CD4-positive, alpha-beta T cell treated with Interleukin-15 for 4 hours (primary cell): ENCODE measurements at places on chromosomes 12 and 14.
A peak's percentile ranks its signal among the peaks of the same experiment; 100 is the strongest.

- DNase-seq = no peak
Observed at GRCh38 chr14:34478261-34478660, 16.2 kb upstream of the SPTSSA start.

- no peak for DNase-seq
Observed at GRCh38 chr12:80861641-80862378, 75.9 kb downstream of the LIN7A start.

- peak; percentile 57 for DNase-seq
Observed at GRCh38 chr12:64400041-64400440, 4.2 kb upstream of the XPOT start.

GRCh38 chr12:129665414-129665813, 238.4 kb downstream of the TMEM132D start:
- DNase-seq = no peak

DNA sequence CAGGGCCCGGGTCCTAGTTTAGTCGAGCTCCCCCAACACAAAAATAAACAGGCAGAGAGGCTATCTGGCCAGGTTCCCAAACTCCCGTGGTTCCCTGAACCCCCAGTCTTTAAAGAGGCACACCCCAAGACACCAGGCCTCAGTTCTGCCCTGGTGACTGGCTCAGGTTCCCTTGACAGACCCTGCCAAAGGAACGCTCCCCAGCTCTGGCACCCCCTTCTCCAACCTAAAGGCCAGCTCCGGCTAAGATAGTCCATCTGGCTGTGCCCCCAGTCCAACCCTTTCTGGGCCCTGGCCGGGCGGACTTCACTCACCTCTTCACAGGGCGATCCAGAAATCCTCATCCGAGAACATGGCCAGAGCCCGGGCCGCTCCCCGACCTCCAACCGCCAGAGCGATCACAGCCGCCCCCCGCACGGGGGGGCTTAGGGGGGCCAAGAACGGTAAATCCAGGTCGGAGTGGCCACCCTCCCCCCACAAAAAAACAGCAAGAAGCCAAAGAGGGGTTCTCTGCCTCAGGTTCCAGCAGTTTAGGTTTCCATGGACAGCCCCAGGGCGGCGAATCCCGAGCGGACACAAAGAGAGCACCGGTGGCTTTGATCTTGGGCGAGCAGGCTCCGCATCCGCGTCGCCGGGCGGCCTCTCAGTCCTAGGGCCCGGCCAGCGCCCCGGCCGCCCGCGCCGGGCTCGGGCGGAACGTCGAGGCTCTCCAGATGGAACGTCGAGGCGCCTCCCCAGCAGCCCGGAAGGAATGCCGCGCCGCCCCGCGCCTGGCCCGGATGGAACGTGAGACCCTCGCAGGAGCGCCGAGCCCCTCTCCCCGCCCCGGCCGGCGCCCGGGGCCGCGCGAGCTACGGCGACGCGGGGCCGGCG, 1.1 kb downstream of the KMT2D start:
- DNase-seq = no peak

DNA sequence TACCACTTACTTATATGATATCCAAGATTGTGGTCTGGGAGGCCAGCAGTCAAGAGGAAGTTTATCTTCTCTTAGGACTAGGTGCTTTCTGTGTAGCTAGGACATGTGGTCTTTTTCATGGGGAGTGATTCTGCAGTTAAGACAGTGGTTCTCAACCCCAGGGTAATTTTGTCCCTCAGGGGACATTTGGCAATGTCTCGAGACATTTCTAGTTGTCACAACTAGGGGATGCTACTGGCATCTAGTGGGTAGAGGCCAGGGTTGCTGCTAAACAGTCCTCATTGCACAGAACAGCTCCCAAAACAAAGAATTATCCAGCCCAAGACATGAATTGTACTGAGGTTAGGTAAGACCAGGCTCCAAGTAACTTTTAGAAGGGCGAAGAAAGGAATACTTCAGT, 20.0 kb downstream of the AMDHD1 start:
- no peak for DNase-seq

GRCh38 chr12:45122768-45123380, 72.0 kb upstream of the DBX2 start:
- no peak for DNase-seq

- no peak for DNase-seq
Observed at GRCh38 chr12:76518699-76519098, 40.9 kb downstream of the OSBPL8 start.

GRCh38 chr12:13099844-13100604, 3.4 kb downstream of the GSG1 start:
- no peak for DNase-seq

GRCh38 chr12:119363490-119363889, 29.0 kb downstream of the CCDC60 start:
- DNase-seq = no peak

GRCh38 chr14:105135700-105136395, 32.7 kb downstream of the JAG2 start:
- no peak for DNase-seq

- no peak for DNase-seq
Observed at GRCh38 chr12:54740882-54741281, 92.7 kb upstream of the DCD start.

- DNase-seq = no peak
Observed at GRCh38 chr14:94548131-94548998, 12.9 kb upstream of the SERPINA4 start.

GRCh38 chr14:67474366-67474765, 14.2 kb downstream of the TMEM229B start:
- no peak for DNase-seq

DNA sequence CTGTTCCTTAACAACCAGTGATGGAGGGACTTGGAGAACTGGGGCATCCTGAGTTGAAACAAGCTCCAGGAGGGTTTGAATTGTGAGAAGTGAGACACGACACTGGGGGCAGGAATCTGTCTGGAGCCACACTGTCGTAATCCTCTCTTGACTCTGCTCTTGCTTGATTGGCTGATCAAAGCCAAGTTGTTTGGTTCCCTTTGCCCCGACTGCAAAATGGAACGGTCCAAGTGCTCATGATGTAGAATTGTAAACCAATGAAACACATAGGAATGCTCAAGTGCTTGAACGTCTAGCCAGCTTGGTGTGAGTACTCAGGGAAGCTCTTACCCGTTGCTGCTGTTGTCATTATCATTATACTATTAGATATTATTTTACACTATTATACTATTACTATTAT, 98.1 kb downstream of the TMEM132C start:
- DNase-seq = no peak

- DNase-seq = no peak
Observed at GRCh38 chr12:109555431-109556315, 17.6 kb downstream of the MMAB start.

DNA sequence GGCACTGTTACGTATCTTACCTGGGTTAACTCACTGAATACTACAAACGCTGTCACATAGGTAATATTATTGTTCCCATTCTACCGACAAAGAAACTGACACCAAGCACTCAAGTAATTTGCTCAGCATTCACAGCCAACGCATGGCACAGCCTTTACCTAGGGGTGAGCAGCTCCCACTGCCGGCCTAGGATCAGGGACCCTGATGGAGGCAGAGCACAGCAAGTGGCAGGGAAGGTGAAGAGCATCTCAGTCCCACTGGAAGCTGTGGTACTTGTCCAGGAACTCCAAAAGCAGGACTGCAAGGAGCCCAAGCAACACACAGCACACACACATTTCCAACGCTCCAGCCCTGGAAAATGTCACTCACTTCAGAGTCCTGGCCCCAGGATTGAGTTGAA, 111.8 kb upstream of the CDKN3 start:
- no peak for DNase-seq

DNA sequence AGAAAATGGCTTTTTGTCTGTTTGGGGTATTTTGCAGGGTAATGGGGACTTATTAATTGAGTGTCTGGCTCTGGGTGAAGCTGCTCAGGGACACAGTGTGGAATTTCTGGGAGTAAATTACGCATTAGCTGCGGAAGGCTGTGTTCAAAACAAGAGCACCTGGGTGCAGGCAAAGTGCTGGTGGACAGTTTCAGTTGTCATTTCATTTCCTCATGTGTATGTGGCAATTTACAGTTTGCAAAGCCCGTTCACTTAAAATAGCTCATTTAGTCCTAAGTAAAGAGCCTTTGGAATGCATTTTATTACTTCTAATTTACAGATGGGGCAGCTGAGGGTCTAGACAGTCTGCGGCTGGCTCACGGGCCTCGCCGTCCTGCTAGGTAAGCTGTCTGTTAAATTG, 546.8 kb downstream of the BCL11B start:
- no peak for DNase-seq

- DNase-seq = no peak
Observed at GRCh38 chr12:1843641-1844005, 23.3 kb downstream of the LRTM2 start.

DNA sequence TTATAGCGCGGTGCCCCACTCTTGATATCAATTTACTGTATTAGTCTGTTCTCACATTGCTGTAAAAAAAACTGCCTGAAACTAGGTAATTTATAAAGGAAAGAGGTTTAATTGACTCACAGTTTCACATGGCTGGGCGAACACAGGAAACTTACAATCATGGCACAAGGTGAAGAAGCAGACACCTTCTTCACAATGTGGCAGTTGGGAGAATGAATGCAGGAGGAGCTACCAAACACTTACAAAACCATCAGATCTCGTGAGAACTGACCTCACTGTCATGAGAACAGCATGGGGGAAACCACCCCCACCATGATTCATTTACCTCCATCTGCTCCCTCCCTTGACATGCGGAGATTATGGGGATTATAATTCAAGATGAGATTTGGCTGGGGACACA, 42.3 kb downstream of the FBXO34 start:
- no peak for DNase-seq

GRCh38 chr12:109731806-109732205, 18.2 kb downstream of the FAM222A start:
- DNase-seq = no peak

DNA sequence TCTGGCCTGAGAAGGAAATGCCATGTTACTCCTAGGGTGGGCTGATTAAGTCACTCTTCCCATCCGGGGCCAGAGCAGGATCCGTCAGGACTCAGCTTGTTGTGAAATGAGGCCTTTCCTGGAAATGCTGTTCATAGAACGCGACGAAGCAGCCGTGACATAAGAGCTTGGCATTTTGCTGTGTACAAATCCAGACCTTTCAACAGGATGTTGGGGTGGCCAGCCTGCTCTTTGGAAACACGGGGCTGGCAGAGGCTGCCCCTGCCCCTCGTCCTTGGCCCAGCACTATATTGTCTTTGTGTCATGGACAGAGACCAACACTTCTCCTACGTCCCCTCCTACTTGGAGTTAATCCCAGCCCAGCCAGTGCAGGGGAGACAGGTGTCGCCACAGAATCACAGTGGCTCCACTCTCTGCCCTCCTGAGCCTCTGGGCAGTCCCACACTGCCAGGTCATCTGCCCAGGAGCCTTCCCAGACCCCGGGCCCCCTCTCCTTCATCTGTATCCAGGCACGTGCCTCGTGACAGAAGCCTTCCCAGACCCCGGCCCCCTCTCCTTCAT, 18.6 kb upstream of the EIF5 start:
- no peak for DNase-seq

- peak; percentile 69 for DNase-seq
Observed at GRCh38 chr12:48165089-48165981, 8.0 kb upstream of the ASB8 start.

GRCh38 chr12:64893961-64894360, 69.5 kb downstream of the TBC1D30 start:
- no peak for DNase-seq

DNA sequence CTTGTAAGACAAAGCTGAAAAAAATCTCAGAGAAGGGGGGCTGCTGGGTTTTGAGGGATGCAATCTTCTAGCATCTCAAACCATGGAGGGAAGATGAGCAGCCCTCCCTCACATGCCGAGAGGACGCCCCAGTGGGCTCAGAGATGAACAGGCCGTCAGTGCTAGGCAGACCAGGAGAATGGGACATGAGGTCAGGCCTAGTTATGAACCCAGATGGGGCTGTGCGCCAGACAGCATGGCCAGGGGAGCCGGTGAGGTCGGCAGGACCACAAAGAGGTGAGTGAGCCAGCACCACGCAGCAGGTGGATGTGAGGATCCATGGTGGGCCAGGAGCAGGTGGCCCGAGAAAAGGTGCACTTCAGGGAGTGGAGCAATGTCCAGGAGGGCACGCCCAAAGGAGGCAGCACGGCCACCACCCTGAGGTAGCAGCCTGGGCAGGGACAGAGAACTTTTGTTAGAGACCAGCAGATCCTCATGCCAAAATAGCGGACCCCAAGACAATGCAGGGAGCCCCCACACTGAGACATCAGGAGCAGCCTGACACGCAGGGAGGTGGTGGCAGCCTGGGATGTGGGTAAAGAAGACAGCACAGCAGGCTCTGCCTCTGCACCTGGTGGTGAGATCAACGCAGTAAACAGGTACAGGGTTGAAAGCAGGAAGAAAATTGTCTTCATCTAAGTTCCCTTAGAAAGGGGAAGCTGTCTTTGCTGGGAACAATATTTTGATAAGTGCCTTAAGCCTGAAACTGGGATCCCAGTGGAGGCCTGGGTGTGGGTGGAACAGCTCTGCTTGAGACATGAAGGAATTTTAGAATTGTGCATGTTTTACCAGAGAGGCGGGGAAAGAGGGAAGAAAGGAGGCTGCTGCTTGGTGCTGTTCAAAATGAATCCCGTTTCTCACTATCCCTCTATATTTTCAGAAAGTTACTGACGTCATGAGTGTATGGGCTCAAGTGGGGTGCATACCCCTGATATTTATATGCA, 17.8 kb upstream of the MCRS1 start:
- DNase-seq = no peak

GRCh38 chr14:49852301-49853157, at the start of gene NEMF:
Gene NEMF, minus strand, starts transcription at chr14:49852788. Its CDS starts 35 bp downstream, at chr14:49852753.
- DNase-seq = peak; percentile 88

DNA sequence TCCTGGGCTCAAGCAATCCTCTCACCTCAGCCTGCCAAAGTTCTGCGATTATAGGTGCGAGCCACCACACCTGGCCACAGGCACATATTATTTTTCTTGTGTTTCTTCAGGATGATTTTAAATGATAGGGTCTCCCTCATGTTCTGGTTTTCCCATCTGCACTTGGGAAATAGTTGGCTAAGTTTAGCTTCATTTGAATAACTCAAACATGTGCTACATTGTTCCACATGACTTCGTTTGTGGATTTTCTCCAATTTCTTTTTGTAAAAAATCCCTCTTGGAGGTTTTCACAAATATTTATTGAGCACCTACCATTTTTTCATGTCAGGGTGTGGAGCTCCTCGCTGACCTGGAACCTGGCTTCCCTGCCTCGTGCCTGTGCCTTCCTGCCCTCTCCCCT, 55.2 kb upstream of the GNPNAT1 start:
- DNase-seq = no peak

DNA sequence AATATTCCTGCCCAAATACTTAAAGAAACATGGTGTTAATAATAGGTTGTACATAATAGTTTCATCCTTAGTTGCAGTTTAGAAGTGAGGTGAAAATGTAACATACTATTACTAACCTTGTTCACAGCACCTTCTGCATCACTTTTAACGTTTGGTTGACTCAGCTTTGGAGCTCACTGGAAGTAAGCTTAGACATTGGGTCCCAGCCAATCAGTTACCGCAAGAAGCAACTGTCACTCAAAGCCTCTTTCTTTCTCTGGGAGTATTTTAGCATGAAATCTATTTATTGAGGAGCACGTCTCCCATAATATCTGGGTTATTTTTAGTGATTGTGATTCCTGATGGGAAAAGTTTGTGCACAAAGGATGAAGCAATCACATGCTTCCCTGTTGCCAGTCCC, 472.6 kb downstream of the SNAPC1 start:
- DNase-seq = no peak

GRCh38 chr12:64042911-64043310, 179.2 kb downstream of the KICS2 start:
- no peak for DNase-seq

- no peak for DNase-seq
Observed at GRCh38 chr14:100362311-100362927, 39.3 kb downstream of the SLC25A47 start.
